ENCODE measurements at places on chromosomes 5 and 9.
A peak's percentile ranks its signal among the peaks of the same experiment; 100 is the strongest.

- DNase-seq, result no peak
Observed at GRCh38 chr5:111627862-111628261, 115.5 kb upstream of the STARD4 start.

GRCh38 chr9:5305741-5306140 is 1.2 kb upstream of the RLN2 start:
- no peak for DNase-seq

GRCh38 chr5:118434522-118434921 is 553.8 kb downstream of the DTWD2 start:
- DNase-seq, result no peak

DNA sequence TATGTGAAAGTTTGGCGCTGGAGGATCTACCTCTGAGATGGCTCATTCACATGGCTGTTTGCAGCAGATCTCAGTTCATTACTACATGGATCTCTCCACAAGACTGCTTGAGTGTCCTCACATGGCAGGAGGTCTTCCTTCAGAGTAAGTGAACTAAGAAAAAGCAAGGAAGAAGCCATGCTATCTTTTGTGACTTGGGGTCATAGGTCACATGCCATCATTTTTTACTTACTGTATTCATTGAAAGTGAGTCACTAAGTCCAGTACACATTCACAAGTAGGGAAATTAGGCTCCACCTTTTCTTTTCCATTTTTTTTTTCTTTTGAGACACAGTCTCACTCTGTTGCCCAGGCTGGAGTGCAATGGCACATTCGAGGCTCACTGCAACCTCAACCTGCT is 8.7 kb upstream of the CDKN2AIPNL start:
- DNase-seq, result no peak

DNA sequence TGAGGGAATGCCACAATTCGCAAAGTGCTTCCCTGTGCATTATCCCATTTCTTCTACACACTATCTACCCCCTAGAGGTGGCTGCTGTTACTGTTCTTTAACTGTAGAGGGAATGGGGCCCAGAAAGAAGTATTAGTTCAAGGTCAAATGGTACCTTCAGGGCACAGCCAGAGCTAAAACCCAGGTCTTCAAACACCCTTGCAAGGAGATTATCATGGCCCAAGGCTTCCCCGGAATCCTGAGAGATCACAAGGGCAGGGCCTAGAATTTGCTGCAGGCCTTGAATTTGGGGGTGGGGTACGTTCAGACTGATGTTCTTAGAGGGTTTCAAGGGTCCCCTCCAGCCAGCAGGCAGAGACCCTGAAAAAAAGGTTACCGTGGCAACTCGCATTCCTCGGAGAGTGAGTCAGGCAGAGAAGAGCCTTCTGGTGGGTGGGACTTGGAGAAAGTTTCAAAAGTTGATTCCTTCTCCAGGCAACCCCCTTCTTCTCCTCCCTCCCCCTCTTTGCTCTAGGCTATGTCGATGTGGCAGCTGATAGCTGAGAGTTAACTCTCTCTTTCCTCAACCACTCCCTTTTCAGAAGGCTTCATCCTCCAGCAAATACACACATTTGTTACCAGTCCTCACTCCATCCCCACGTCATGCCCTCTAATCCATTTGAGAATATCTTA is 1.9 kb downstream of the SPARC start:
- no peak for DNase-seq

- no peak for DNase-seq
Observed at GRCh38 chr5:95020345-95020744, 264.5 kb downstream of the MCTP1 start.

- peak; percentile 15 for DNase-seq
Observed at GRCh38 chr5:142548739-142549275, 137.1 kb downstream of the FGF1 start.

DNA sequence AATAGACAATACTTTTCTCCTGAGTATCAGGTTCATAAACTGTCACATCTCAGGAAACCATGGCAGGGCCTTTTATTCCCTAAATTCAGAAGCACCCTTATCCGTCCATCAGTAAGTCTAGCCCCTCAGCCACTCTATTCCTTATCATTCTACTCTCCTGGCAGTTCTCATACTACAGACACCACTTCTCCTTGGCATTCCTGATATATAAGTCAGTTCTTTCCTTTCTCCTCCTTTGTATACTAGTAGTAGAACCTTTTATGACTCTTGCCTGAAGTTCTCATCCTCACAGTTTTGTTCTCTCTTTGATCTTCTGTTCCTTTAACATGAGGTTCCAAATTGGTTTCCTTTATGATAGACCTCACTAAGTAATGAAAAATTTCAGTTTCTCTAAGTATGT is 29.3 kb downstream of the GRAMD2B start:
- no peak for DNase-seq

- DNase-seq, result no peak
Observed at GRCh38 chr9:23638837-23639426, 187.1 kb downstream of the ELAVL2 start.

- no peak for DNase-seq
Observed at GRCh38 chr9:26727471-26727870, 165.1 kb downstream of the CAAP1 start.

- no peak for DNase-seq
Observed at GRCh38 chr9:89780959-89781358, 176.1 kb downstream of the GADD45G start.

DNA sequence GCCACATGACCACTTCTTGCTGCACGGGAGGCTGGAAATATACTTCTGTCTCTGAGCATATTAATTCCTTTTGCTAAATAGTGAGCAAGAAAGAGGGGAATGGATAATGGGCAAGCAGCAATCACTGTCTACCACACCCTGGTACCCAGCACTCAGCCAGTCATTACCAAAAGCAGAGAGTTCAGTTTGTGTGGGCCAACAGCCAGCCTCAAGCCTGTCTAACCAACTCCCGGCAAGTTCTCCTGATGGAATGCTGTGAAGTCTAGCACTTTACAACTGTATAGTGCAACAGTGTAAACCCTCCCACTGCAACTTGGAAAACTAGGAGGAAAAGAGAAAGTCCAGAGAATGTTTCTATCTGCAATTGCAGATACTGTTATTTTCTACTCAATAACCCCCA is 47.8 kb downstream of the PLK2 start:
- no peak for DNase-seq

DNA sequence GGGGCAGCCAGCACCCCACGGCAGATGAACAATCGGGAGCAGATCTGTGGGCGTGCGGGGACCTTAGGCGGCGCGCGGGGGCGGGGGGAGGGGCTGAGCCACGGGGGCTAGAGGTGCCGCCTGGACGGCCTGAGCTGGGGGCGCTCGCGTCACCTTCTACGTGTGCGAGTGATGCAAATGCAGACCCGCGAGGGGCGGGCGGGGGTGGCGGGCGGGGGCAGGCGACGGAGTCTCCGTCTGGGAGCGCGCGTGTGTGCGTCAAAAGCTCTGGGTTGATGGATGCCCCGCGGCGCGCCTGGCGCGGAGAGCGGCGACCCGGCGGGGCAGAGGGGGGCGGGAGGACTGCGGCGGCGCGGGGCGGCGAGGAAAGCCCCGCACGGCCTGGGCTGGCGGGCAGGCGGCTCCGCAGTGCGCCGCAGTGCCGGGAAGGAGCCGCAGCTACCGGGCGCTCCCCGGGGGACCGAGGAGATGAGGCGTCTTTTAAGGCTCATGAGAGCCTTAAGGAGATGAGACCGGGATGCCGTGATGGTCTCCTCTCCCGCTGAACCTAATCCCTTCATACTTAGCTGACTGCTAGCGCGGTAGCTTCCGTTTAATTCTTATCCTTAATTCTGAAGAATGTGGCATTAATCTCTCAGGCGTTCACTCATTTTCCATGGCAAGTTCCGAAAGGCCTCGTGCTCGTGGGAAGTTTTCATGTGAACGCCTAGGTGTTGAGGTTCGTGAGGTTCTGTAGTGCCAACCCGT is 1.5 kb downstream of the SV2C start:
- no peak for DNase-seq

- no peak for DNase-seq
Observed at GRCh38 chr9:106376689-106377088, 486.3 kb upstream of the ZNF462 start.

- DNase-seq, result no peak
Observed at GRCh38 chr9:134027561-134027960, 2.3 kb downstream of the BRD3OS start.

GRCh38 chr9:129027224-129027684 is 877 bp downstream of the SH3GLB2 start:
- no peak for DNase-seq

GRCh38 chr5:150114773-150115408 is 28.5 kb upstream of the CSF1R start:
- DNase-seq, result no peak

DNA sequence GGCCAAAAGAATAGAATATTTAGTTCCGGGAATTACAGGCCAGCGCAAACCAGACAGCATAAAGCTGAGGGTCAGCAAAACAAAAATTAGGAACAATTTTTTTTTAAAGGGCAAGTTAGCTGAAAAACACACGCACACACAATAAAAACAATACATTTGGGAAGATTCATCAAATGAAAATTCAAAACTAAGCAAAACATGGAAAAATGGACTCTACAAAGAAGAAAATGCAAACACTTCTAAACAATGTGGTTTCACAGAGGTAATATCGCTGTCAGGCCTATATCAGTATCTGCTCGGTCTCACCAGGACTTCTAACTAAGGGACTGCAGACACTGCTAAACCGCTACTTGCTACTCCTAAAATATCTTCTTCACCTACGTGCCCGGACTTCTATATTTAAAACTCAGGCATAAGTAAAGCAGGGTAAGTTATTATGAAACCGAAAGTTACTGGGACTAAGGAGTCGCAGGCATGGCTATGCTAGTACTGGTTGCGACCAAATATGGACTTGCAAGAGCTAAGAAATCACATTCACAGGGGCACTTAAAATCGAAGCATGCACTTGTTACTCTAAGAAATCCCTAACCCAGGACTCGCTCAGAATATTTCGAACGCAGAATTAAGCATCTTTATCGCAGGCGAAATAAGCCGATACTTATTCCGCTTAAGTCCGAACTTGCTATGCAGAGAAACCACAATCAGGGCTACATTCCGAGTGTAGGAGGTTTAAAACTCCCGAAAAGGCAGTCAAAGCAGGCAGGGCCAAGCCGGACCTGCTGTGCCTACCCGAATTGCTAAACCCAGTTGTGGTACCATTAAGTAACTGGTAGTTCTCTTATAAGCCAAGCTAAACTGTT is 2.3 kb downstream of the ANXA2R start:
- no peak for DNase-seq

DNA sequence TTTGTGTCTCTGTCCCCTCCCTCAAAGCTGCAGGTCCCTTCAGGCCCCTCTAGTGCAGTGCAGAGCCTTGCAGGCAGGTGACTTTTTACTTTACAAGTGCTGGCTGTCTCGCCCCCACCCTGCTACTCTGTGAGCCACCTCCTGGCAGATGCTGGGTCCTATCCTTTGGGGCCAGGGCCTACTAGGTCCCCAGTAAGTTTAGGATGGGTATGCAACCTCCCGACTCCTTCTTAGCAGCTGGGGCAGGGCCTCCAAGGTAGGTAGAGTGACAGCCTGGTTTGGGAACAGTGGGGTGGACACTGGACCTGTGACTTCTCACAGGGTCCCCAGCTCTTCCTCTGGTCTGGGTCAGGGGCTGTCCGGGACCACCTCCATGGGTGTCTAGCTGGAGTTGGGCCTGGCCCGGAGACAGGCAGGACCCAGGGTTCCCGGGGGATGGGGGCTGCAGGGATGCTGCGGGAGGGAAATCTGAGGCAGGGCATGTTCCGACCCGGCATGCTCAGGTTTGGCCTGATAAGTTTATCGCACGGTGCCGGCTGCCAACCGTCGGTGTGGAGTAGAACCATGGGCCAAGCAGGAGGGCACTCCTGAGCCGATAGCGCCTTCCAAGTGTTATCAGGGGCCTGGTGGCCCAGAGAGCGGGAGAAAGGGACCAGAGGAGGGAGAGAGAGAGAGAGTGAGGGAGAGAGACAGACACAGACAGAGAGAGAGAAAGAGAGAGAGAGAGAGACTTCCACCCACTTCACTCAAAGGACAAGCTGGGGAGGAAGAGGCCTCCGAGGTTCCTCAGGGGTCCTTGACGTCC is 20.5 kb downstream of the GFI1B start:
- DNase-seq, result no peak

- no peak for DNase-seq
Observed at GRCh38 chr5:172941067-172941516, 18.1 kb upstream of the RPL26L1 start.

- no peak for DNase-seq
Observed at GRCh38 chr9:135243201-135244190, 156.0 kb downstream of the OLFM1 start.

DNA sequence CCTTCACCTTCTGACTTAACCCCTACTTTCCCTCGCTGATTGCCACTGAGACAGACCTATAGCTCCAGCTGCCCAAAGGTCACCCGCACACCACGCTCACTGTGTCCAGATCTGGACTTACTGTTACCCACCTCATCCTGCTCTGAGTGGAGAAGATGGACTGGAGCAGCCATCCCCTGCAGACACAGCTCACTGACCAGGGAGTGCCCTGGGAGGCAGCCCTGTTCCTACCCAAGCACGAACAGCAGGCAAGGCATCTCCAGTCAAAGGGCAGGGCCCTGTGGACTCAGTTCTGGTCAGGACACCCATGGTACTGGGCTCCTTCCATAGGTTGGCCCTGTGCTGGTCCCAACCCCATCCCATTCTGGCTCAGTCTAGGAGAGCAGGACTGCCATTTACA is 9.5 kb upstream of the BARX1 start:
- DNase-seq, result no peak

DNA sequence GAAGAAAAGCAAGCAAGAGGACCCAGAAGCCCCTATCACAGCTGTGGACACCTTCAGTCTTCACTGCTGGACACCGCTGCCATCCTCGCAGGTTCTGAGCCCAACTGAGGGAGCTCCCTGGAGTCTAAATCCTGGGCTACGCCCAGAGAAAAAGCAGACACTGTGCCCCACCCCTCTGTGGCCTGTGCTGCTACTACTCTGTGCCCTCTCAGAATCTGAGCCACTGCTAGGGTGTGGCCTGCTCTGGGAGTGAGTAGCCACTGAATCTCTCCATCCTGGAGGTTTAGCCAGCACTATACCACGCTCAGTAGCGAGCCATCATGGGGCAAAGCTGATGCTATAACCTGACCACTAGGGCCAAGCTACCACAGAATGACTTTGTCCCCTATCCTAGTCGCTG is 338.2 kb downstream of the NPR3 start:
- DNase-seq, result no peak

GRCh38 chr9:31445960-31446359 is 938.5 kb upstream of the ACO1 start:
- DNase-seq, result no peak

DNA sequence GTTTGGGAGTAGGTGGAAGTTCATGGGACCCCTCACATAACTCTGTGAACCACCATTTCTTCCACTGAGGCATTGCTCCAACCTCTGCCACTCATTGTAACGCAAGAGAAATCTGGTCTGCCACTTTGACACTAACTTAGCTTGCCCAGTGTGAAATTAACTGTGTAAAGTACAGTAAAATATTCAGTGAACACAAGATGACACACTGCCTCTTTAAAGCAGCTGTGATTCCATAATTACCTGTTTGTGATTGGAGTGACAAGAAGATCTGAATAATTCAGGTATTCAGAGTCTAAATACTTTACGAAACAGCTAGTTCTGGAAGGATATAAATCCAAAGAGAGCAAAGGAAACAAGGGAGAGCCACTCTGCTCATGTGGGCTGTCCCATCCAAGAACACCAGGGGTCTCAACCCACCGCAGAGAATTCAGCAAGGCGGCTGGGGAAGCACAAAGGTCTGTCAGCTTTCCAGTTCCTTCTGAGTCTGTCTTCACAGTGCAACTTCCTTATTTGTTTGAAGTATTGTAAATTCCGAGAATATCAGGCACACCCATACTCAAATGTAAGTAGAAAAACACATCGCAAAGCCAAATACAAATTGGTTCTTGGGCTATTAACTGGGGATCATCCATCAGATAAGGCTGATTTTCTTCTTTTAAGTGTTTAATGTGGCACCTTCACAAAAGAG is 86.9 kb downstream of the GNAQ start:
- DNase-seq, result no peak

- DNase-seq, result no peak
Observed at GRCh38 chr5:164617290-164617689, 1111.9 kb downstream of the MAT2B start.

Measured in activated CD8-positive, alpha-beta memory T cell treated with anti-CD3 and anti-CD28 coated beads, Interleukin-2, amount 50 U/mL, for 4 hours (primary cell).